Thyroid gland (tissue), 4 donors: ENCODE measurements at places on chromosomes 2 and 18. TPM values are rescaled to one million over a fixed set of nuclear protein-coding genes. Genes with fewer than 3 reads are reported as not detected.

Gene ARHGAP15
- total RNA-seq: 9.8 TPM

Gene LRP2
- 164 TPM for total RNA-seq

Gene AMER3
- total RNA-seq: 0.08 TPM

Gene VWA3B
- not detected for total RNA-seq

Gene CSRNP3
- 16.5 TPM for total RNA-seq

Gene RNU2-63P
- not detected for total RNA-seq

Gene KATNAL2
- total RNA-seq: 59.7 TPM

Gene KHK
- 2.3 TPM for total RNA-seq

Gene PFN4
- total RNA-seq: 1.0 TPM

DNA sequence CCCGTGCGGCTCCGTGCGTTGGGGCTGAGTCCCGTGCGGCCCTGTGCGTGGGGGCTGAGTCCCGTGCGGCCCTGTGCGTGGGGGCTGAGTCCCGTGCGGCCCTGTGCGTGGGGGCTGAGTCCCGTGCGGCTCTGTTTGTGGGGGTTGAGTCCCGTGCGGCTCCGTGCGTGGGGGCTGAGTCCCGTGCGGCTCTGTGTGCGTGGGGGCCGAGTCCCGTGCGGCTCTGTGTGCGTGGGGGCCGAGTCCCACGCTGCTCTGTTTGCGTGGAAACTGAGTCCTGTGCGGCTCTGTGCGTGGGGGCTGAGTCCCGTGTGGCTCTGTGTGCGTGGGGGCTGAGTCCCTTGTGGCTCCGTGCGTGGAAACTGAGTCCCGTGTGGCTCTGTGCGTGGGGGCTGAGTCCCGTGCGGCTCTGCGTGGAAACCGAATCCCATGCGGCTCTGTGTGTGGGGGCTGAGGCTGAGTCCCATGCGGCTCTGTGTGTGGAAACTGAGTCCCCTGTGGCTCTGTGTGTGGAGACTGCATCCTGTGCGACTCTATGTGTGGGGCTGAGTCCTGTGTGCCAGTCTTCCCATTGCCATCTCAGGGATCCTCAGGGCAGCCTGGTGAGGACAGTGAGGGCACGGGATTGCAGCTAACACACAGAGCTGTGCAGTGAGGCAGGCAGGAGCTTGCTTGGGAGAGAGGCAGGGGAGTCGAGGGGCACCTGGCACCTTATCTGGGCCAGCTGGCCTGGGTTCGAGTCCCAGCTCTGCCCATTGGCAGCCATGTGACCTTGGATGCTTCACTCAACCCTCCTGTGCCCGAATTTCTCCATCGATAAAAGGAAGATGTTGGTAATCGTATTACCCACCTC lies 44.5 kb downstream of the LDLRAD4 start:
- no peaks in the 10 kb centered on the region for H3K36me3 ChIP-seq
- H3K4me3 ChIP-seq: no peak overlapping the region
- H3K4me1 ChIP-seq: peaks cover 80% of the 10 kb centered on the region
- no peak overlapping the region for H3K27ac ChIP-seq
- no peaks in the 10 kb centered on the region for H3K27me3 ChIP-seq

GRCh38 chr18:55088000-55088401 lies 128.7 kb upstream of the CCDC68 start:
- no peak overlapping the region for H3K27ac ChIP-seq
- H3K4me1 ChIP-seq: no peaks in the 10 kb centered on the region
- no peaks in the 10 kb centered on the region for H3K36me3 ChIP-seq
- no peaks in the 10 kb centered on the region for H3K27me3 ChIP-seq
- no peak for DNase-seq

DNA sequence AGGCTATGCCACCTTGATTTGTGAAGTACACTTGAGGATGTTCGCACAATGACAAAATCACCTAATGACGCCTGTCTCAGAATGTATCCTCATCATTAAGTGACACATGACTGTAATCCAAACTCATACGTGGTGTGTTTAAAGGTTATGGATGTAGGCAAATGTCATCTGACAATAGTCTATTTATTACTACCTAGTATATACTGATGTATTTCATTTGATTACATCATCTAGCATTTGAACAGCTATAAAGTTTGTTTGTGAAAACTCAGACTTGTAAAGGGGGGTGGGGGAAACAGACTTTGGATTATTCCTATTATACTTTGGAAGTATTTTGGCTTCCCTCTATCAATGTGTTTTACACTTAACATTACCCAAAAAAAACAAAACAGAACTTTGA lies 129.9 kb downstream of the TANC1 start:
- DNase-seq: no peak
- H3K27me3 ChIP-seq: no peaks in the 10 kb centered on the region
- peak overlapping the region; percentile 75 for H3K27ac ChIP-seq
- peaks cover 56% of the 10 kb centered on the region for H3K4me1 ChIP-seq
- H3K4me3 ChIP-seq: no peak overlapping the region

GRCh38 chr2:42191285-42192009 lies 22.3 kb downstream of the EML4 start:
- no peak for DNase-seq
- H3K27me3 ChIP-seq: no peaks in the 10 kb centered on the region

- no peak for DNase-seq
- H3K27ac ChIP-seq: no peak overlapping the region
- H3K4me3 ChIP-seq: no peak overlapping the region
- no peaks in the 10 kb centered on the region for H3K27me3 ChIP-seq
- H3K36me3 ChIP-seq: no peaks in the 10 kb centered on the region
- H3K4me1 ChIP-seq: no peaks in the 10 kb centered on the region
These were observed 230.9 kb downstream of the RBM43 start for GRCh38 chr2:151030663-151031230.

DNA sequence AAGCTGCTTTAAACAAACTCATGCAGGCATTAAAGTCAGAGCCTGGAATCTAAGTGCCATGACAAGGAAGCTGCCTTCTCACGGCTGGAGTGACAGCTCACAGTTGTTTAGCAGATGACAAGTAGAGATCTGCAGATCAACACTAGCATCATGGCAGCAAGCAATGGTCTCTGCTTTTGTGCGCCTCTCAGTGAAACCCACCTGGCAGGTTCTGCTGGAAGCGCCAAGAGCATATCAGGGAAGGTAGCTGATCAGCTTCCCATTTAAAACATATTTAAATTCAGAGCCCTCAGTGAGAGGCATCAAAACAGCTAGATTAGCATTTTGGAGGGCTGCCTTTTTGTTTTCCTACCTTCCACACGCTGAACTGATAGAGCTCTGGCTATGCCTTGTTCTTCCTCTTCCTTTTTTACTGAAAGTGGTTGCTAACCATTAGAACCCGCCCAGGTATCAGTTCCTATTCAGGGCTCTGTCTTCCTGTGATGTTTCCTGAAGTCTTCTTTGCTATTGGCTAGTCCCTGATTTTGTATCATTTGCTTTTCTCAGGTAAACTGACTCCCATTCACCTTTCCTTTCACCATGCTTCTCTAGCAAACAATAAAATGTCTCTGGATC lies 70.8 kb downstream of the TMEM200C start:
- H3K4me3 ChIP-seq: no peak overlapping the region
- DNase-seq: no peak
- H3K27me3 ChIP-seq: no peaks in the 10 kb centered on the region
- no peaks in the 10 kb centered on the region for H3K4me1 ChIP-seq
- H3K27ac ChIP-seq: no peak overlapping the region

- H3K36me3 ChIP-seq: peaks cover 15% of the 10 kb centered on the region
- no peak overlapping the region for H3K27ac ChIP-seq
- H3K4me3 ChIP-seq: no peak overlapping the region
- DNase-seq: no peak
- H3K4me1 ChIP-seq: peaks cover 8% of the 10 kb centered on the region
- H3K27me3 ChIP-seq: no peaks in the 10 kb centered on the region
These were observed 89.7 kb downstream of the USP40 start for GRCh38 chr2:233476651-233477547.

DNA sequence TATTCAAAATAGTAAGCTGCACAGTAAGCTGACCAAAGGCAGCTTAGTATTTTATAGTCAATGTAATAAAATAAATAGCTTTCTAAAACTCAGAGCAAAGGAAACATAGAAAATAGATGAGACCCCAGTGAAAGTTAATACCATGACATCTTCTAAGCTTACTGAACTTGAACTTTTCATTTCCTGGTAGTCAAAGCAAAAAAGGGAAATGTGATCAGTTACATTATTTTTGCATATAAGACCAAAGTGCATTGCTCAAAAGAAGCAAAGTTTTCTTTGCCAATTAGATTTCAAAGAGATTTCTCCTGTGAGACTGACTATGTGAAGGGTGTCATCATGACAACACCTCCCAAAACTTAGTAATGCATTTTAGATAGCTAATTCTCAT lies 70.2 kb downstream of the MYO1B start:
- no peaks in the 10 kb centered on the region for H3K27me3 ChIP-seq
- DNase-seq: no peak
- H3K4me3 ChIP-seq: no peak overlapping the region
- no peak overlapping the region for H3K27ac ChIP-seq
- peaks cover 5% of the 10 kb centered on the region for H3K4me1 ChIP-seq

DNA sequence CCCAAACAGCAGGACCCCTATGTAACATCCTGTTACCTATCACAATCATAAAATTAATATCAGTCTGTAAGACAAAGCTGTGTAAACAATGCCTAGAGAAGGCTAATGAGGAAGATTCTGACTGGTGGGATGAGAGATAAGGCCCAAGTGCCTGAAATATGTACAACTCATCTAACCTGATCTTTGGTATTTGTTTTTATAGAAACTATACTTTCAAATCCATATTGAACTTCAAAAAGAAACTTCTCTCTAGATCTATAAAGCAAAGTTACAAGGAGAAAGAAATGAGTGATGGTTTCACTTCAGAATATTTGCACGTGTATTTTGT lies 36.1 kb upstream of the ITGA4 start:
- H3K4me1 ChIP-seq: no peaks in the 10 kb centered on the region
- no peaks in the 10 kb centered on the region for H3K27me3 ChIP-seq
- no peak for DNase-seq
- H3K27ac ChIP-seq: no peak overlapping the region

- no peak overlapping the region for H3K4me3 ChIP-seq
- H3K27me3 ChIP-seq: no peaks in the 10 kb centered on the region
- no peak for DNase-seq
These were observed 253.2 kb upstream of the CTAGE1 start for GRCh38 chr18:22670914-22671313.

GRCh38 chr2:100339823-100340222 lies 17.5 kb upstream of the LONRF2 start:
- peak; percentile 94 for DNase-seq
- H3K27me3 ChIP-seq: no peaks in the 10 kb centered on the region
- no peaks in the 10 kb centered on the region for H3K36me3 ChIP-seq
- H3K4me3 ChIP-seq: no peak overlapping the region

- no peak overlapping the region for H3K27ac ChIP-seq
- H3K4me3 ChIP-seq: no peak overlapping the region
- H3K36me3 ChIP-seq: peaks cover 81% of the 10 kb centered on the region
These were observed 8.1 kb downstream of the SUPT7L start for GRCh38 chr2:27655155-27655951.

DNA sequence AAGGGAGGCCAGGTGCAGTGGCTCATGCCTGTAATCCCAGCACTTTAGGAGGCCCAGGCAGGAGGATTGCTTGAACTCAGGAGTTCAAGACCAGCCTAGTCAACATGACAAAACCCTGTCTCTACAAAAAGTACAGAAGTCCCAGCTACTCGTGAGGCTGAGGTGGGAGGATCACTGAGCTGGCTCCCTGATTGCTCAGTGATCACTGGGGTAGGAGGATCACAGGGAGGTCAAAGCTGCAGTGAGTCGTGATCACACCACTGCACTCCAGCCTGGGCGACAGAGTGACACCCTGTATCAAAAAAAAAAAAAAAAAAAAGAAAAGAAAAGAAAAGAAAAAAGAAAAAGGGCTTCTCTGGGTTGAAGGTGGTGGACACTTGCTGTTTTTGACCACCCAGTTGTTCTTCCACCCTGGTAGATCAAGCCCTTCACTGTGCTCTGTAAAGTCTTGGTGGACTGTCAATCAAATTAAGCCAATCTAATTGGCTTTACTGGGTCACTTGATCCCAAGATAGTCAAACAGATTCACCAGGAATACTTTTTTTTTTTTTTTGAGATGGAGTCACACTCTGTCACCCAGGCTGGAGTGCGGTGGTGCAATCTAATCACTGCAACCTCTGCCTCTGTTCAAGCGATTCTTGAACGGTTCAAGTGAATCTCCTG lies 191.6 kb downstream of the AGPS start:
- H3K36me3 ChIP-seq: no peaks in the 10 kb centered on the region
- no peak for DNase-seq
- H3K27me3 ChIP-seq: no peaks in the 10 kb centered on the region
- H3K4me1 ChIP-seq: no peaks in the 10 kb centered on the region
- no peak overlapping the region for H3K27ac ChIP-seq

GRCh38 chr2:233208382-233209116 lies 42.9 kb upstream of the ATG16L1 start:
- no peak for DNase-seq
- H3K27me3 ChIP-seq: no peaks in the 10 kb centered on the region
- no peak overlapping the region for H3K4me3 ChIP-seq
- H3K4me1 ChIP-seq: peaks cover 22% of the 10 kb centered on the region
- no peak overlapping the region for H3K27ac ChIP-seq

DNA sequence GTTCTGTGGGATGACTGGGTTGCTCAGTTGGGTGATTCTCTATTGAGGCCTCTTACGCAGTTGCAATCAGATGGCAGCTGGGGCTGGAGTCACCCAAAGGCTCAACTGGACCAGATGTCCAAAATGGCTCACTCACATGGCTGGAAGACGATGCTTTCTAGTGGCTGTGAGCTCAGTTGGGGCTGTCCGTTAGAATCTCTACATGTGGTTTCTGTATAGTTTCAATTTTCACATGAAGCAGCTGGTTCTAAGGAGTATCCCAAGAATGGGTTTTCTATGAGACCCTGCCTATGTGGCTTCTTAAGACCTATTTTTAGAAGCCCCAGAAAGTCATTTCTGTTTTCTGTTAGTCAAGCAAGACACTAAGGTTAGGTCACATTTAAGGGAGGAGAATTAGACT lies 4.4 kb downstream of the XRCC5 start:
- H3K4me1 ChIP-seq: peaks cover 30% of the 10 kb centered on the region
- DNase-seq: no peak
- H3K4me3 ChIP-seq: no peak overlapping the region
- no peaks in the 10 kb centered on the region for H3K27me3 ChIP-seq

- DNase-seq: no peak
- no peaks in the 10 kb centered on the region for H3K4me1 ChIP-seq
- H3K27ac ChIP-seq: no peak overlapping the region
- no peaks in the 10 kb centered on the region for H3K27me3 ChIP-seq
These were observed 6.3 kb downstream of the TNFAIP6 start for GRCh38 chr2:151363709-151364108.
